Iris pigment epithelial cell (primary cell): ENCODE measurements at places on chromosomes 5 and 9.
A peak's percentile ranks its signal among the peaks of the same experiment; 100 is the strongest.

- peak; percentile 51 for DNase-seq
Measured at GRCh38 chr9:94894094-94894699, 167.7 kb downstream of the AOPEP start.

DNA sequence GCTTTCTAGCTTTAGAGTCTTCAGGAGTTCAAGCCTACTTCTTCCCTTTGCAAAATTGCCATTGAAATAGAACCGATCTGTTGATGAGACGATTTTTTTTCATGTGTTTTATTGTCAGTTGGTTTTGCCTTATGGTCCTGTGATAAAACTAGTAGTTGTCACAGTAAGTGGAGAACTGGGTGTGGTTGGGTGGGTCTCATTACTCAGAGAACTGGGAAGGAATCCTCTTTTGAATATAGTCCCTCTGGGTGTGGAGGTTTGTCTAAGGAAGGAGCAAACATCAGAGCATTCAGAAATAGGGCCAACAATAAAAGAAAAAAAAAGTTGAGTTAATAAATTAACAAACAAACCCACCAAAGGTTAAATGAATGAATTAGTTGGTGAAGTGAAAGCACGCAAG is 69.0 kb downstream of the ALDH1A1 start:
- DNase-seq, result no peak

- peak; percentile 40 for DNase-seq
Measured at GRCh38 chr5:62938927-62939326, 360.3 kb downstream of the LRRC70 start.

GRCh38 chr5:53537711-53538110 is 22.7 kb upstream of the NDUFS4 start:
- DNase-seq, result peak; percentile 2

DNA sequence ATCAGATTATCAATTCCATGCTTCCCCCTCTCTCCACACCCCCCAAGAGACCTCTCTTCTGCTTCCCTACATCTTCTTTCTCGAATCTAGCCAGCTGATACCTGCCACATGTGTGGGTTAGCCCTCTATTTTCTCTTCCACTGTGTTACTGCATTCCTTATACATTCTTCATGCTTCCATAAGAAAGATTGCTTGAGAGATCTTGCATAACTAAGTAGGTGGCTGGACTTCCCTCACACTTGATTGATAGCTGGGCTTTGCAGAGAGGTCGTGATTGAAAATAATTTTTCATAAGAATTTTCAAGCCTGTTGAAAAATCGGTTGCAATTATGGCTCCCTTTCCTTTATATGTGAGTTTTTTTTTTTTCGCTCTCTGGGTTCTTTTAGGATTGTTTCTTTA is 33.0 kb upstream of the PANK3 start:
- DNase-seq, result peak; percentile 44
